Effector CD8-positive, alpha-beta T cell (primary cell): ENCODE measurements at places on chromosomes 11 and 22.

DNA sequence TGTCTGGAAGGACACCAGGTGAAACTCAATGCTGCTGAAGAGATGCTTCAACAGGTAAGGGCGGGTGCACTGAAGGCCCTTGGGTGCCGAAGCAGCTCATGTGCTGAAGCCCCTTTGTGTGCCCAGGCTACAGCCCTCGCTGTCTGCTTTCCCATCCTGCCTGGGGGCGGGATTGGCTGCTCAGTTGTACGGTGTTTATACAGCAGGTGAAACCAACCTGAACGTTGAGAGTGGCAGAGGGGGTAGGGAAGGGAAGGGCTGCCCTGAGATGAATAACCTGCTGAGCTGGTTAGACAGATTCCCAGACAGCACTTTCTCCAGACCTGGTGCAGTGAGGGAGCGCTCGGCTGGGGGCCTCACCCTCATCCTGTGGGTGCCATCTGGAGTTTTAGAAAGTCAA, 75.7 kb downstream of the CYB5R2 start:
- no peak for DNase-seq

DNA sequence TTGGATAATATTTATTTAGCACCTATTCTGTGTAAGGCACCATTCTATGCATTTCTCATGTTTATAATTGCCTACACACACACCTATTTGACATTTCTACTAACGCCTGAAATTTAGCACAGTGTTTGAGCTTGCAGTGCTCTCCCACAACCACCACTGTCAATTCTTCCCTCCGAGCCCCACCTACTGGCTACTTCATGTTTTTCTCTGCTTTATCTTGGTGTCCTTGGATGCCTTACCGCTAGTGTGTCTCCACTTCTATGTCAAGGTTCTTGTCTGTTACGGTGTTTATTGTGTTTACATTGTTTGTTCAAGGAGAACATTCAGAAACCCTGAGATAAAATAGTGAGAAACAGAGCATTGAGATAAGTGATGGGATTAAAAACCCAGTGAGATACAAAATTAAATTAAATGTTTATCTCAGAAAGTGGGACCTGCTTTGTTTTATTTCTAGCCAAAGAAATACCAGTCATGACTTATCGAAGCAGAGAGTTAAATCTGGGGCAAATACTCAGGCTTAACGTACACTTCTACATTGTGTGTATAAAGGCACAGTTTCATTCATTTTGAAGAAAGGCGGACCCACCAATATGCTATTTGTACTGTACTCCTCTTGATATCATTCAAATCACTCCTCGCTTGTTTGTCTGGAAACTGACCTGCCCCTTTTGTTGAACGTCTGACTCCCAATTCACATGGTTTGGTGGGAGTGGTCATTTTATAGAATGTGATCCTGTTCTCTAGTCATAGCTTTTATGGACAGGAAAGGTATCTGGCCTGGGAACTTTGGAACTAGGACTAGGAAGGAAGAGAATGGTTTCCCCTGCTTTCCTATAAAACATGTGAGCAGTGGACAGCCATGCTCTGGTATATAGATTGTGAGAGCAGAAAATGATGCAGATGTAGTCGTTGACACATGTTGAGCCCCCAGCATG, 39.2 kb upstream of the SLC36A4 start:
- no peak for DNase-seq

- DNase-seq = no peak
Observed at GRCh38 chr11:102559839-102560238, 29.3 kb upstream of the MMP7 start.

- DNase-seq = no peak
Observed at GRCh38 chr22:37427711-37428635, 694 bp upstream of the ELFN2 start.

DNA sequence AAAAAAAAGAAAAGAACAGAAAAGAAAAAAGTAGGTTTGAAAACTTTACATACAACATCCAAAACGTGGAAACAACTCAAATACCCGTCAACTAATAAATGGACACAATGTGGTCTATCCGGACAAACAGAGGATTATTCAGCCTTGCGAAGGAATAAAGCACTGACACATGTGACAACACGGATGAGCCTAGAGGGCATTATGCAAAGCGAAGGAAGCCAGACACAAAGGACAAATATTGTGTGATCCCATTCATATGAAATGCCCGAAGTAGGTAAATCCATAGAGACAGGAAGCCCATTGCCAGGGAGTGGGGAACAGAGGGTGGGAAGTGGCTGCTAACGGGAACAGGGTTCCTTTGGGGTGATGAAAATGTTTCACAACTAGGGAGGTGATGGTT, 11.8 kb downstream of the RFPL1 start:
- no peak for DNase-seq

GRCh38 chr11:64970731-64971151, 1.2 kb downstream of the MAJIN start:
- DNase-seq = no peak

- no peak for DNase-seq
Observed at GRCh38 chr11:46612326-46612725, 4.7 kb downstream of the HARBI1 start.
